ENCODE measurements at places on chromosomes 11 and 22.
A peak's percentile ranks its signal among the peaks of the same experiment; 100 is the strongest.

DNA sequence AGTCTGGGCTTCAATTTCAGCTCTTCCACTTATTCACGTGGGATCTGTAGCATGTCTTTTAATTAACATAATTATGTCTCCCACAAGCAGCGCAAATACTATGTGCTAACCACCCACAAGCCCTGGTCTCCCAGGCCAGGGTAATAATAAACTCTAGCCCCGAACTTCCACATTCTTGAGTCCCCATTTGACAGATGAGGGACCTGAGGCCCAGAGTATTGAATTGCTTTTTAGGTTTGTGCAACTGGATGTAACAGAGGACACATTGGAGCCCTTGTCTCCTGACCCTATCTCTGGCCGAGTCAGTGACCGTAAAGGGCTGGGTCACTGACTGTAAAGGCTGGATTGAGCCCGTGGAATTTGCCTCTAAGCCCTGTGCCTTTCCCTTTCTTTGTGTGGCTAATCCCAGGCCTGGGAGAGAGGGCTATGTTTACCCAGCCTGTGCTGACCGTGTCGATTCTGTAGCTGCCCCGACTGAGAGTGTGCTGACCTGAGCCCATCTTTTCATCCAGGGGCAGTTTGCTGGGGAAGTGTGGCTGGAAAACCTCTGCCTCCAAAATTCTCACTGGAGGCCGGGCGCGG lies 3.9 kb downstream of the CRYBB2 start:
- DNase-seq = no peak

DNA sequence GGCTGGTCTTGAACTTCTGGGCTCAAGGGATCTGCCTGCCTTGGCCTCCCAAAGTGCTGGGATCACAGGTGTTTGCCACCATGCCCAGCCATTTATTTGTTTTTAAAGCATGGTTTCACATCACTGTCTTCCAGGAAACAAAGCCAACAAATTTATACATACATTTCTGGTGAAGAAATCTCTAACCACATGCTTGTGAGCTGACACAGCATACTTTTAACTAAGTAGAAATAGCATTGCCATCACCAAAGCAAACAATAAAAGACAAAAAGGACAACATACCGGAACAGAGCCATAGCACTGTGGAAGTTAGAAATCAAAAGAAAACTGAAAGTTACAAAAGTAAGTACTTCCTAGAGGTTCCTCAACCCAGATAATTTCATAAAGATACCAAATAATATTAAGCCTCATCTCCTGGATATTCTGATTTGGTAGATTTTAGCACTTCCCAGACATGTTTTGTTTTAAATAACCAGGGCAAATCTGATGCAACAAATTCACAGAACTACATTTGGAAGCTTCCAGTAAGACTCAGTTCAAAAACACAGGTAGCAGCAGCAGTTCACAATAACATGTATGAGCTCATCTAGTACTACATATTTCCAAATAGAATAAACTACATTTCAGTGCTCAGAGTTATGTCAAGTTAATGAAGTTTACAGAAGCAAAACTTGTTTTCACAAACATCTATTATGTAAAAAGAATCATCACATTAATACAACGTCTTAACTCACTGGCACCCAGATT lies 70.6 kb downstream of the RRAS2 start:
- DNase-seq = no peak

- DNase-seq = no peak
Observed at GRCh38 chr22:50529897-50530579, at the start of gene TYMP. TSS of gene TYMP (minus strand) at chr22:50530012. CDS start at chr22:50529709, 303 bp downstream.

DNA sequence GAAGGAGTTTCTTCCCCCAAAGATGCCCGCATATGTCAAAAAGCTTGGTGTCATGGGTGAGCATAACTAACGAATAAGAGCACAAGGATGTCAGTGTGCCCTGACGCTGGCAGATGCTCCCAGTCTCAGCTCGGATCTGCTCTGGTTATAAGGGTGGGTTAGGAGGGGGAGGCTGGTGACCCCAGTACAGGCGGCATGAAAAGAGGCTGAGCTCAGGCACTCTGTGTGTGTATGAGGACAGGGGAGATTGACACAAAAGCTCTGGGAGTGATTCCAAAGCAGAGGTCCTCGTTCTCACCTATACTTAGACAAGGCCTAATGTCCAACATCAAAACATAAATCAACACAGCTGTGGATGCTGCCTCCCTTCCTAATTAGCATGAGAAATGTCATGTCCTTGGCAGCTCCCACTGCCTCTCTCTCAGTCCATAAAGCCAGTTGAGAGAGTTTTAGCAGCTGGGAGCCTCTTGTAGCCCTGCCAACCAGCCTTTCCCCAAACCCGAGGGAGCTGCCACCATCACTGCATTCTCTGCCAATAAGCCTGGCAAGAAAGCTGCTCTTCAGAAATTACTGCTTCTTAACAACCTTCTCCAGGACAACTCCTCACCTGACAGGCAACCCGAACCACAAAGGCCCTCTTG lies 59.8 kb downstream of the SC5D start:
- peak; percentile 73 for DNase-seq

DNA sequence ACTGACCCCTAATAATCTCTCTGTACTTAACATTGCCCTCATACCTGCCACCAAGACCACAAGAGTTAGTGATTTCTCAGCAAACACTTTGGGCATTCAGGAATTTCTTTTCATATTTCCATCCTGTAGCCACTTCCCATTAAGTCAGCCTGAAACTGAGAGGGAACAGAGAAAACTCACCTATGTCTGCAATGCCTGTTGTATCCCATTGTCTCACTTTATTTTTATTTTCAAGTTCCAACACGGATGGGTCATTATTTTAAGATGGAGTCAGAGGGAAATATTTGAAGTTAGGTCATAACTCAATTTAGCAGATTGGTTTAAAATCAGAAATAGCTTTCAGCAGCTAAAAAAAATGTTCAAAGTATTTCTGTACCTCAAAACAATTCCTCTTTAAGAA lies 937.8 kb upstream of the CHORDC1 start:
- DNase-seq = no peak

GRCh38 chr11:133598906-133599305 lies 66.6 kb upstream of the OPCML start:
- DNase-seq = no peak

- DNase-seq = no peak
Observed at GRCh38 chr11:70578831-70579230, 180.5 kb downstream of the CTTN start.

DNA sequence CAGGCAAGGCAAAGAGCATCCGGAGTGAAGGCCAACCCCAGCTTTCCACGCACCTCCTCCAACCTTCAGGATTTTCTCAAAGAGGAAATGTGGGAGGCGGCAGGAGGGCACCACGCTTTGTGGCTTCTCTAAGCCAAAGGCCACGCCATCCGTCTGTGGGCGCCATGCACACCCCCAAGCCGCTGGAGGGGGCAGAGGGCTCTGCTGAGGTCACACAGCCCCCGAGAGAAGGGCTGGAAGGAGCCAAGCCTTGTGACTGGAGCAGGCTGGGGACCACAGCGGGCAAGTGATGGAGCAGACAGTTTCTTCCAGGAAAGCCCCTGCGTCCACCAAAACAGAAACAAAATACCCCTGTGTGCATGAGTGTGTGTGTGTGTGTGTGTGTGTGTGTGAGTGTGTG lies 527.4 kb downstream of the BRD1 start:
- no peak for DNase-seq

DNA sequence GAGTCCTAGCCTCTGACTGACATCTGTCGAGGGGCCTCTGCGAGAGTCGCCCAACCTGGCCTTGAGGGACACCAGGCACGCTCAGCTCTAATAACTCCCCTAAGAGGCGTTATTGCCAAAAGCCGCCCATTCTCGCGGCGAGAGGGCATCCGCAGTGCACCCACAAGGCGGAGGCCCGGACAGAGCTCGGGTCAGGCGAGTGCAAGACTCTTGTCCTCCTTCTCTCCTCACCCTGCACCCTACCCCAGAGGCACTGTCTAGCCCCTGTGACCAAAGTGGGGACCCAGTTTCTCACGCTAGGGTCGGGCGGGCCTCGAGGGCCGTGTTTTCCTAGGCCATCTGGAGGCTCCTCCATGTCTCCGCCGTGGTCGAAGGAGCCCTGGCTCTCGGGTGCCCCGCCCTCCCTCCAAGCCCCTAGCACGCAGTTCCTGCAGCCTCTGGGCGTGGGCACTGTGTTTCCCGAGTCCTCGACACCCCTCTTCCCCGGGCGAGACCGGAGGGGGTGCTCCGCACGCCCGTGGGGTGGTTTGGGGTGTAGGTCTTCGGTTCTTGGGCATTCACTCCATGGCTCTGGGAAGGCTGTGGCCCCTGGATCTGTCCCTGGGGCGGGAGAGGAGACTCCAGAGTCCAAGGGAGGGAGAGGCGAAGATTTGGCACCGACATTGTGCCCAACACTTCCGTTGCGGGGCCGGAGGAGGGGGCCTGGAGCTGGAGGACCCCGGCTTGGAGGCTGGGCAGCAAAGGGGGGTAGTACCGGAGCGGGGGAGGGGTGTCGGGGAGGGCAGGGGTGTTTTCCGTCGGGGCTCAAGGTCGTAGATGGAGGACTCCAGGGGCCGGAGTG lies 1.0 kb downstream of the CHRM4 start:
- DNase-seq = peak; percentile 69

DNA sequence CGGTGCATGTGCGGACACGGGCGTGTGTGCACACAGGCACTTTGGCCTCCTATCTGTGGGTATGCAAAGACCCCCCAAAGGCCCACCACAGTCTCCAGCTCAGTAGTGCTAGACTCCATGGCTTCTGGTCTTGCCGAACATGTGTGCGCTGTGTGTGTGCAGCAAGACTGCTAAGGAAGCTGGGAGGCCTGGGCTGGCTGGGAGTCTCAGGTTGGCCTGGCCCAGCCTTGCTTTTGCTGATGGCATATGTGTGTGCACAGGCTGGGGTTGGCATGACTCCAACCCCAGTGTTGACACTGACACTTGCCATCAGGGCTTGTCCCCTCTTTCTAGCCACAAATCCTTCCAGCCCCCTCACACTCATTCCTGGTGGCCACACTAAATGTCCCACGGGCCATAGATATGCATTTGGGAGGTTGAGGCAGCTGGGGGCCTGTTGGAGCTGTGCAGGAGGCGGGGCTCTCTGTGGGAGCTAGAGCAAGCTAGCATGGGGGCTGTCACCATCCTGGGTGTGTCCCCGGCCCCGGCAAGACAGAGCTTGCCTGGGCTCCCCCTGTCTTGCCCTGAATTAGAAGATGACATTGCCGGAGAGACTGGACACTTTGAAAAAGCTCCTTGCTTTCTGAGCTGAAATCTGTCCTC lies 60.9 kb upstream of the NECTIN1 start:
- DNase-seq = peak; percentile 66

- no peak for DNase-seq
Observed at GRCh38 chr11:11229647-11230046, 123.4 kb downstream of the CSNK2A3 start.

DNA sequence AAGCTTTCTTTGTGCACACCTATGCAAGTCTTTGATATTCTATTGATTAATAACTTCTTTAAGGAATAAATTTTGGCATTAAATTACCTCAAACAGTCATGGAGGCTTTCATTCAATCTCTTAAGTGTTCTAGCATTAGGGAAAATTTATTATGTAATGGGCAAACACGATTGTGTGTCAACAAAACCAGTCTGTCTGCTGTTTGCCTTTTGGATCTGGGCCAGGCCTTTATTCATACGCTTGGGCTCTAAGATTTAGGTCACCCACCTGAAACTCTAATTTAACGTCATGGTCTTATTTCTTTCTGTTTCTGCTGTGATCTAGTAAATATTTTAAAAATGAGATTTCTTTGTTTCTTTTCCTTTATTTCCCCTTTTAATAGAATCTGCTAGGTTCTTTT lies 1270.6 kb downstream of the LRRC4C start:
- no peak for DNase-seq

GRCh38 chr11:98455500-98456307 lies 565.0 kb upstream of the CNTN5 start:
- DNase-seq = no peak

GRCh38 chr11:24312464-24313238 lies 184.2 kb upstream of the LUZP2 start:
- DNase-seq = no peak

DNA sequence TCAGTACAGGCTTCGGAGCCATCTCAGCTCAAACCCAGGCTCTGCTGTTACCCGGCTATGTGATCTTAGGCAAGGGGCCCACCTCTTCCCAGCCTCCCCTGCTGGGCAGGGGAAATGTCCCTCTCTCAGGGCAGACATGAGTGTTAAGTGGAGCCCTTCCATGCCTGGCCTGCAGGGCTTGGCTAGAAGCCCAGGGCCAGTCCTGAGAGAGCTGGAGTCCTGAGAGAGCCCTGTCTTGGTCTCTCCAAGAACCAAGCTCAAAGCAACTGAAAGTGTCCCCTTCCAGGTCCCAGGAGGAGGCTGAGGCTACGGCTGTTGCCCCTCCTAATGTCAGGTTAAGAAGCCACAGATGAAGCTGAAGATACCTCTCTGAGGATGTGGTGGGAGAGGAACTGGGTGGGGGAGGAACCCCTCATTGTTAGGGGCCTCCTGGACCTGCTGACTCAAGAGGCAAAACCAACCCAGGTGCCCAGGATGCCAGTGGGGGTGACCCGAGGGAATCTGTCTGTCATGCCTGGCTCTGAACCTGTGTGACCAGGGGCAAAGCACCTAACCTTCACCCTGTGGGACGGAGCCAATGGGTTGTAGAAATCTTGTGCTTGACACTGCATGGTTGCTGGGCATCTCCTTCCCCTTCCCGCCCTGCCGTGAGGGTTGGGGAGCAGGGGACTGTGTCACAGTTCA lies 4.2 kb downstream of the ZP1 start:
- DNase-seq = no peak

DNA sequence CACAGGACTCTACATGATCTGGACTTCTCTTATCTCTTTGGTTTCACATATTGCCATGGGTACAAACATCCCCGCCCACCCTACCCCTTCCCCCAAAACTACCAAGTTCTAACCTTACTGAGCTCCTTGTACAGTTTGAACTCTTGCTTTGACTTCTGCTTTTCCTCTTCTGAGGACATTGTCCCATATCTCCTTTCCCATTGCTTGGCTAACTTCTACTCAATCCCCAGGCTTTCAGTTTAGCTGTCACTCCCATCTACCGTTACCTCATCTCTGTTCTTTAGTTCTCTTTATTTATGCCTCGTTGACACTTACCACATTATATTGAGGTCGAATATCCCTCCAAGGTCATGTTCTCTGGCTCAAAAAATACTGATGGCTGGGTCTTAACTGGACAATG lies 393.5 kb upstream of the CADM1 start:
- DNase-seq = no peak

Measured in posterior cingulate gyrus (tissue), 11 donors.